ENCODE measurements at places on chromosomes 13 and 19.

DNA sequence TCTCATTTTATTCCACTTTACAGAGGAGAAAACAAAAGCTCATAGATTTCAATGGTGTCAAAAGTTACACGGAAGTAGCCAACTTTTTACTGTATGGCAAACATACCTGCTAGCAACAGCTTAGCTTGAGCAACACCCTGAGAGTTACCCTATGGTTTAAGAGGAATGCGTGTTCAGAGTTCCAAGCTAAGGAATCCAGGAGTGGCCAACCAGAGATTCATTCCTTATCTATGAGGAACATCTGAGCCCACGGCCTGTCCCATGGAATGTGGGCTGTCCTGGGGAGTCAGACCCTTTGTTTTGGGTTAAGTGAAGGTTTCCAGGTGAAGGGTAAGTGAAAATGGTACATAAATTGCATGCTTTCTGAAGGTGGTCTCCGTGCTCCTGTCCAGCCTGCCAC is 67.5 kb downstream of the STARD13 start:
- H3K36me3 ChIP-seq = no peaks in the 10 kb centered on the region
- H3K4me3 ChIP-seq = no peak overlapping the region
- no peaks in the 10 kb centered on the region for H3K4me1 ChIP-seq
- no peak overlapping the region for H3K27ac ChIP-seq
- no peak for DNase-seq

GRCh38 chr13:39403106-39403505 is 199.9 kb downstream of the LHFPL6 start:
- no peak for DNase-seq
- H3K27ac ChIP-seq = no peak overlapping the region
- no peaks in the 10 kb centered on the region for H3K4me1 ChIP-seq
- no peaks in the 10 kb centered on the region for H3K36me3 ChIP-seq
- H3K27me3 ChIP-seq = peaks cover 1% of the 10 kb centered on the region

- no peaks in the 10 kb centered on the region for H3K27me3 ChIP-seq
- H3K27ac ChIP-seq = no peak overlapping the region
- H3K4me3 ChIP-seq = peak overlapping the region; percentile 62
- H3K36me3 ChIP-seq = no peaks in the 10 kb centered on the region
- DNase-seq = no peak
Observed at GRCh38 chr19:40143612-40144011, 47.6 kb upstream of the MAP3K10 start.

- peaks cover 7% of the 10 kb centered on the region for H3K4me1 ChIP-seq
- H3K27me3 ChIP-seq = no peaks in the 10 kb centered on the region
- no peak overlapping the region for H3K4me3 ChIP-seq
- peaks cover 72% of the 10 kb centered on the region for H3K36me3 ChIP-seq
- DNase-seq = no peak
Observed at GRCh38 chr19:57292547-57292946, 12.3 kb downstream of the ZNF460 start.

- H3K27ac ChIP-seq = no peak overlapping the region
- peaks cover 3% of the 10 kb centered on the region for H3K27me3 ChIP-seq
- peaks cover 4% of the 10 kb centered on the region for H3K36me3 ChIP-seq
- no peak overlapping the region for H3K4me3 ChIP-seq
- DNase-seq = no peak
Observed at GRCh38 chr13:75307370-75307949, 174.5 kb downstream of the TBC1D4 start.

DNA sequence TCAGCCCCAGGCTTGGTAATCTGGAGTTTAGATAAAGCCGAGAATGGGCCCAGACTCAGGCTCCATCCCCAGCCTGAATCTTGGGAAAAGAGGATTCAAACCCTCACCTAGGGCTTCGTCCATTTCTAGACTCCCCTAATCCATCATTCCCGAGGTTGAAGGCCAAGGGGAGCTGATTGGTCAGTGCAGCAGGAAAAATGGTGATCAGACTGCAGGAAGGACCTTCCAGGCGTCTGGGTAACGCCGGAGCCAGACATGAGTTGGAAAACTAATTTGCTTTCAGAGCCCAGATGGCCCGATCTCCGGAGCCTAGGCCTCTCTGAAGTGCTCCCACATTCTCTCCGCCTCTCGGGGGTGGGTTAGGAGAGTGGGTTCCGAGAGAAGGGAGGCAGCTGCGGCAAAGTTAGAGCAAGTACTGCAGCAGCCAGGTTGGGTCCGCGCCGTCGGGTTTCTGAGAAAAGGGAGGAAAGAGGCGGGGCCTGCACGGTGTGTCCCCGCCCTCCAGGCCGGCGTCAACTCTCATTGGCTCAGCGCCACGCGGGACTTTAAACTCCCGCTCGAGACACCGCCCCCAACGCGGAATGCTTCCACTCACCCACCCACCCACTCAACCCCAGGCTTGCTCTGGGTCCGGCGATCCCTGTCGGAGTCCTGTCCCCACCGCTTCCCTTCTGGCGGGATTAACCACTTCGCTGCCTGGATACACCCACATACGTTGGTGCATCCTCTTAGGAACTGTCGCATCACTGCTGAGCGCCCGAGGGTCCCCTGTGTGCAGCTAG is 788 bp upstream of the RTBDN start:
- H3K27me3 ChIP-seq = peaks cover 45% of the 10 kb centered on the region
- H3K4me1 ChIP-seq = peaks cover 30% of the 10 kb centered on the region
- H3K36me3 ChIP-seq = no peaks in the 10 kb centered on the region
- H3K27ac ChIP-seq = peak overlapping the region; percentile 37
- no peak for DNase-seq
- H3K4me3 ChIP-seq = no peak overlapping the region

- no peaks in the 10 kb centered on the region for H3K36me3 ChIP-seq
- H3K4me1 ChIP-seq = no peaks in the 10 kb centered on the region
- no peak for DNase-seq
- H3K27me3 ChIP-seq = peaks cover 8% of the 10 kb centered on the region
Observed at GRCh38 chr13:111513766-111514609, 193.5 kb downstream of the TEX29 start.

GRCh38 chr13:106276876-106277275 is 258.6 kb downstream of the EFNB2 start:
- H3K27me3 ChIP-seq = no peaks in the 10 kb centered on the region
- H3K27ac ChIP-seq = no peak overlapping the region
- H3K36me3 ChIP-seq = no peaks in the 10 kb centered on the region
- no peaks in the 10 kb centered on the region for H3K4me1 ChIP-seq

DNA sequence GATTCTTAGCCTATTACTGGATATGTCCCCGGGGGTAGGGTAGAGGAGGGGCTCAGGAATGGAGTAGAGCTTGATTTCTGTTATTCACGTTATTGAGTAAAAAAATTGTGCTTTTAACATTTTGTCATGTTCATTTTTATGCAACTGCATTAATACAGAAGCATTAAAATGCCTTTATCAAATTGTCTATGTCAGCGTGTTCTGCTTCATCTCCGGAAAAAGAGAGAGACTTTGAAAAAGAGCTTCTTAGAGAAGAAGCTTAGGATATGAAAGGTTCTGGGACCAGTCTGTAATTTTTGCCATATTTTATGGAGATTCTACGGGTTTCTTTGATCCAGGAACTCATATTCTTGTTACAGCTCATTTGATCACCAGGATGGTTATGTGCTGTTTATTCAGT is 82.0 kb downstream of the SLC10A2 start:
- H3K36me3 ChIP-seq = peaks cover 2% of the 10 kb centered on the region
- no peaks in the 10 kb centered on the region for H3K27me3 ChIP-seq
- no peaks in the 10 kb centered on the region for H3K4me1 ChIP-seq

DNA sequence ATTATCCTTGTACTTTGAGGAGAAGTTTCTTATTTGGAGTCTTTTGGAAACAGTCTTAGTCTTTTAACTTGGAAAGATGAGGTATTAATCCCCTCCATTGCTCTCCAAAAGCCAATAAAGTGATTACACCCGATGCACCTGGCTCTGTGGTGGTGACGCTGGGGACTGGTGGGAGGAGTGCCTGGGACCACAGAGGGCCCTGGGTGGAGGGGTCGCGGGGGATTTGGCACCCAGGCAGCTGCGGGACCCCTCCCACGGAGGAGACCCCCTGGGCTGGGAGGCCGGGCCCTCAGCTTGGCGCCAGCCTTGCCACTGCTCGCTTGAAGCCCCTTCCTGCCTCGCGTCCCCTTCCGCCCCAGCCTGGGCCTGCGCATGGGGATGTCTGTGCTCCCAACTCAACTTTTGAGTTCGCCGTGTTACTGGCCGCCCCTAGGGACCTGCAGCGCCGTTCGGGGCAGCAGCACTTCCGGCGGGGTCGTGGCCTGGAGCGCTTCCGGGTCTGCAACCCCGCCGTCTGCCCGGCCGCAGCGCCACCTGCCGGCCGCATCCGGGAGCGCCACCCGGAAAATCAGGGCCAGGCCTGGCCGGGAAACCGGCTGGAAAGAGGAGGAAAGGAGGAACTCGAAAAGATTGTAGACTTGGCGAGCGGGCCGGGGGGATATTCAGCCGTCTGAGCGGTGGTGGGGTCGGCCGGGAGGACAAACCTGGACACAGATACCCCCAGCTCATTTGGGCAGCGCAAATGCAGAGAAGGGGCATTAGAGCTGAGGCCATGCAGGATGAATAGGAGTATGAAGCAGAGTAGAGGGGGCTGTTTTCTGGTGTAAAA is 8.4 kb downstream of the PEAK3 start:
- no peaks in the 10 kb centered on the region for H3K27me3 ChIP-seq
- DNase-seq = peak; percentile 84
- peaks cover 28% of the 10 kb centered on the region for H3K4me1 ChIP-seq
- H3K4me3 ChIP-seq = peak overlapping the region; percentile 72
- H3K36me3 ChIP-seq = peaks cover 29% of the 10 kb centered on the region

DNA sequence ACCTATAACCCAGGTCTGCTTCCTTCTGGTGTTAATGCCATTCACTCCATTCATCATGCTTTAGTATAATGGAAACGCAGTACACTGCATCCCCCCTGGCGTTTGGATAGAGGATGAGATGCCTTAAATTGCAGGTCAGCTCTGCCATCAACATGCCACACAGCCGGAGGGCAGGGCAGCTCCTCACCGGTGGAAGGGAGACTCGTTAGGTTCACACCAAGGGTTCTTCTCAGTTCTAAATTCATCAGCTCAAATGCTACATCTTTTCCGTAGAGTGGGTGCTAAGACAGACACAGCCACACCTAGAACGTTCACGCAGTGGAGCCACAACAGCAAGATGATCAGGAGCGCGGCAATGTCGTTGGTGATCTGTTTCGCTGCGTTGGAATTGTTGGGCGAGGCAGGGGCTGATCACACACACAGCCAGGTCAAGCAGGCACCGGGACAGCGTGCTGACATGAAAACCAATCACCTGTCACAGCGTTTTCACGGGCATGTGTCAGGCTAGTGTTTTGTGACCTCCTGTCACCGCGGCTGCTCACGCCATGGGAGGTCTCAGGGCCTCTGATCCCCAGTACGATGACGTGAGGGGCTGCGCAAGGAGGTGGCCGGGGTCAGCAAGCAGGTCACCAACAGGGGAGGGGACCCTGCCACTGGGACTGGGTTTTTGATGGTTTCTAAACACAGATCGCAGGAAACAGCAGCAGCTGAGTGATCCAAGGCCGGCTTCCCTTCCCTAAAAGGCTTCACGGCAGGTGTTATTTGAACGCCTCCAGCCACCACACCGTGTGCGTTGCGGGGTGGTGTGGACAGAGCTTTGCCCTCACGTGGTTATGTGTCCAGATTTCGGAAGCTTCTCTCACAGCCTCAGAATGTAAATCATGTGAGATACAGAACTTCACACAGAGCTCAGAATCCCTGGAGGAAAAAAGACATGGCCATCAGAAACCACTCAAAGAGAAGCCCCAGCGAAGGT is 94.3 kb upstream of the IRS2 start:
- no peaks in the 10 kb centered on the region for H3K27me3 ChIP-seq
- no peaks in the 10 kb centered on the region for H3K36me3 ChIP-seq
- no peak overlapping the region for H3K27ac ChIP-seq

GRCh38 chr13:37074703-37075102 is 15.2 kb upstream of the SUPT20H start:
- no peaks in the 10 kb centered on the region for H3K36me3 ChIP-seq
- no peaks in the 10 kb centered on the region for H3K4me1 ChIP-seq
- DNase-seq = no peak
- H3K4me3 ChIP-seq = no peak overlapping the region

GRCh38 chr13:28659621-28659970 is 666 bp downstream of the POMP start:
- H3K36me3 ChIP-seq = peaks cover 8% of the 10 kb centered on the region
- peaks cover 34% of the 10 kb centered on the region for H3K4me1 ChIP-seq
- H3K27ac ChIP-seq = peak overlapping the region; percentile 98
- DNase-seq = no peak
- H3K27me3 ChIP-seq = no peaks in the 10 kb centered on the region
- peak overlapping the region; percentile 95 for H3K4me3 ChIP-seq

DNA sequence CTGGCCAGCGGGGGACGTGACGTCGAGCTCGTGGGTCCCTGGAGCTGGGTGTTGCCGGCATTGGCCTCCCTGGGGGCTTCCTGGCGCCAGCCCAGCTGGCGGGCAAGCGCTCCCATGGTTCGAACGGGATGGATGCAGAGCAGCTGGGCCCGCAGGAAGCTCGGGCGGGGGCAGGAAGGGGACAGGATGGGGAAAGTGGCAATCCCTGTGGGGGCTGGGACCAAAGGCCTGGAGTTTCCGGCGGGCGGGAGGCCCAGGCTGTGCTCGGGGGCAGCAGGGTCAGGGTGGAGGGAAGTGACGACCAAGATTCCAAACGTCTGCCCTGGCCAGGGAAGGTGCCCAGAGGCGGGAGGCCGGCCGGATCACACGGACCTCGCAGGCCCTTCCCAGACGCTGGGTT is 19.3 kb downstream of the PALM start:
- H3K36me3 ChIP-seq = no peaks in the 10 kb centered on the region
- no peak overlapping the region for H3K4me3 ChIP-seq
- H3K27me3 ChIP-seq = peaks cover 7% of the 10 kb centered on the region
- peaks cover 4% of the 10 kb centered on the region for H3K4me1 ChIP-seq

DNA sequence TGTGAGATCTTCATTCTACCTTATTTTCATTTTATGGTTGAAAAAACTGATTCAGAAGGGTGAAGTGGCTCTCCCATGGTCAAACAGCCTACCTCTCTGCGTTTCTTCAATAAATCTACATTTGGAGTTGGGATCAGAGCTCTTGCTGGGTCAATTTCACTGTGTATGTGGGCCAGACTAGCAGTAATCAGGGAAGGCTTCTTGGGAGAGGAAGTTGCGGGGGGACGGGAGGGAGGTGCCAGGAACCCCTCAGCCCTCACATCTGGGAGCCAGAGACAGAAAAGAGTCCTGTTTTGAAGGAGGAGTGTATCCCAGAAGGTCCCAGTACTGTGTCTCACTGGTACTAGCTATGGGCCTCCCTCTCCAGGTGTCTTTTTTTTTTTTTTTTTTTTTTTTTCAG is 934 bp downstream of the KXD1 start:
- peak overlapping the region; percentile 90 for H3K4me3 ChIP-seq

- peak overlapping the region; percentile 78 for H3K27ac ChIP-seq
- no peak overlapping the region for H3K4me3 ChIP-seq
- peaks cover 55% of the 10 kb centered on the region for H3K4me1 ChIP-seq
- H3K36me3 ChIP-seq = peaks cover 14% of the 10 kb centered on the region
Observed at GRCh38 chr19:43763473-43763939, 8.7 kb upstream of the SMG9 start.

Data from memory B cell (primary cell).